ENCODE measurements at places on chromosomes 6 and 20.

DNA sequence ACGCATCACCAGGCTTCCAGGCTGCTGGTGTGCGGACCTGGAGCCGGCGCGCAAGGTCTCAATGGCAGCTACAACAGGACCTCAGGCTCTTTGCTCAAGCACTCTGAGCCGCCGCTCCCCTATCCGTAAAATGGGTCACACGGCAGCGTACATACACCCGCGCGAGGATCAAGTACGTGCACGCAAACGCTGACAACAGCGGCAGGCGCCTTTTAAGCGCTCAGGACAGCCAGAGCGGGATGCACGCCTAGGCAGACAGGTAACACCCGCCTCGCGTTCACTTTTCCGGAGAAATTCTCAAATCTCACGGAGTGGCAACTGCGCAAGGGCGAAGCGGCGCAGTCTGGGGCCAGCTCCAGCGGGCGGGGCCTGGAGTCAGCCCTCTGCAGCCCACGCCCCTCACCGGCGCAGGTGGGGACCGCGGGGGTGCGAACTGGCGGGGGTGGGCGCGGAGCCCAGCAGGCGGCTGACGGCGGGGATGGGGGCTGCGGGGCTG lies 535 bp downstream of the EXOC2 start:
- DNase-seq, result peak; percentile 69

- DNase-seq, result no peak
These were observed 27.5 kb upstream of the TGM6 start for GRCh38 chr20:2353231-2353630.

- no peak for DNase-seq
These were observed 193.0 kb upstream of the TSHZ2 start for GRCh38 chr20:52779125-52779524.

- no peak for DNase-seq
These were observed 3.1 kb upstream of the TFAP2B start for GRCh38 chr6:50815436-50816114.

DNA sequence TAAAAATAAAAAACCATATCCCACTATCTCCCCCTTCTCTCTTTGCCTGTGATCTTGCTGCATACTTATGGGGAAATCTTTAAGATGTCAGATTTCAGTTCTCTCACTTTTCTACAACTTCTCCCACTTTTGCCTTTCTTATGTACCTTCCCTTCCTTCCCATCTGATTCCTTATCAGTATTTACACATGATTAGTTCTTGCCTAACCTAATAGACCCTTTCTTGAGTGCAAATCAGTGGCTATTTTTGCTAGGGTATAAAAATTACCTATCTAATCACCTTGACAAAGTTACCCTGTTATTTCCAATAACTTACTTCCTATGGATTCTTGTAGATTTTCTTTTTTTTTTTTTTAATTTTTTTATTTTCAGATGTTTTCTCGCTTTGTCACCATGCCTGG lies 75.7 kb downstream of the PTPRA start:
- no peak for DNase-seq

- DNase-seq, result no peak
These were observed 184.9 kb downstream of the GPX5 start for GRCh38 chr6:28710466-28711191.

- DNase-seq, result no peak
These were observed 296.0 kb downstream of the ADGRG6 start for GRCh38 chr6:142597836-142598235.

DNA sequence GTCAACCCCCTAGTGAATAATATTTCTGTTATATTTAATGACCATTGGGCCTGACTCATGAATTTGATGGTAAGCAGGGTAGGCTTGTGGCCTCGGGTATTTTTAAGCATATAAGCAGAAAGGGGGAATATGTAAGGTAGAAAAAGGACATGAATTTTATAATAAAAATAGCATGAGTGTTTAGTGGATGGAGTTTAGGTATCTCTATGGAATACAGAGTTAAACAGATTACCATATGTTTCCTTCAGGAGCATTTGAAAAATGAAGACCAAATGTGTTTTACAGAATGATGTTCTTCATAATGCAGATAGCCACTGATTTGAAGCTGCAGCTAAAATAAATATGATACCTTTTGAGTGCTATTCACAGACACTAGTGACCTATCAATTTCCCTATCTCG lies 191.7 kb upstream of the TSHZ2 start:
- no peak for DNase-seq

- no peak for DNase-seq
These were observed 428.4 kb upstream of the MARCKS start for GRCh38 chr6:113428702-113429101.

DNA sequence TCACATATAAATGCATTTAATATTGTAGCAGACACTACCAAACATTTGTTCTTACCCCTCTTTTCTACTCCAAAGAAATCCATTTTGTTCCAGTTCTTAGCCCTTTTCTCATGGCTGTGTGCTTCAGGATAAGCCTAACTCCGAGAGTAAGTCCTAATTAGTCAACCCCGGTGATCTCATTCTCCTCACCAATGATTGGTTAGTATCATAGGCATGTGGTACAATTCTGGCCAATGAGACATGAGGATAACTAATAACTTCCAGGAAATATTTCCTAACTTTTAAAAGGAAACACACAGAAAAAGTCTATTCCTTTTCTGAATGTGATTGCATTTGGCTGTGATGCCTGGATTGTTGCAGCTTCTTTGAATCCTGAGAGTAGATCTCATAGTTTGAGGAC lies 116.0 kb downstream of the GPR63 start:
- DNase-seq, result no peak

- no peak for DNase-seq
These were observed 39.7 kb downstream of the BFSP1 start for GRCh38 chr20:17491488-17491887.

- no peak for DNase-seq
These were observed 32.4 kb upstream of the PBOV1 start for GRCh38 chr6:138250513-138251247.

- no peak for DNase-seq
These were observed 104.0 kb downstream of the BANF2 start for GRCh38 chr20:17803765-17804164.

Data from T-helper 2 cell (primary cell).